ENCODE measurements at places on chromosomes 12 and 14. TPM values are rescaled to one million over a fixed set of nuclear protein-coding genes. Genes with fewer than 3 reads are reported as not detected.

DNA sequence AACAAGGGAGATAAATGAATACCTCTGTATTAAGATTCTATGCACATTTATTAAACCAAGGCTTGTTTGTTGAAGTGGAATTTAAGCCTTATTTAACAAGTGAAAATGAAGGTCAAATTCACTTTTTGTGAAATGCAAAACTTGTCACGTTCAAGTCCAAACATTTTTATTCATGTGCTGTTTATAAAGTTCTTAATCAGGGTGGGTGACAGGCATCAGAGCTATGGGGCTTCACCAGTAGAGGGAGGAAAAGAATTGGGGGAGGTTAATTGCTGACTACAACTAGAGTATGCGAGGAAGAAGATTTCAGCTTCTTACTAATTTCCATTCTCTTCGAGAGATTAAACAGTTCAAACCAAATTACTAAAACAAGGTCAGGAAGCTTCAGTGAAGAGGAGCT lies 9.7 kb downstream of the MOK start:
- no peak for DNase-seq

GRCh38 chr12:53803194-53803593 lies 51.4 kb upstream of the CISTR start:
- no peak for DNase-seq

DNA sequence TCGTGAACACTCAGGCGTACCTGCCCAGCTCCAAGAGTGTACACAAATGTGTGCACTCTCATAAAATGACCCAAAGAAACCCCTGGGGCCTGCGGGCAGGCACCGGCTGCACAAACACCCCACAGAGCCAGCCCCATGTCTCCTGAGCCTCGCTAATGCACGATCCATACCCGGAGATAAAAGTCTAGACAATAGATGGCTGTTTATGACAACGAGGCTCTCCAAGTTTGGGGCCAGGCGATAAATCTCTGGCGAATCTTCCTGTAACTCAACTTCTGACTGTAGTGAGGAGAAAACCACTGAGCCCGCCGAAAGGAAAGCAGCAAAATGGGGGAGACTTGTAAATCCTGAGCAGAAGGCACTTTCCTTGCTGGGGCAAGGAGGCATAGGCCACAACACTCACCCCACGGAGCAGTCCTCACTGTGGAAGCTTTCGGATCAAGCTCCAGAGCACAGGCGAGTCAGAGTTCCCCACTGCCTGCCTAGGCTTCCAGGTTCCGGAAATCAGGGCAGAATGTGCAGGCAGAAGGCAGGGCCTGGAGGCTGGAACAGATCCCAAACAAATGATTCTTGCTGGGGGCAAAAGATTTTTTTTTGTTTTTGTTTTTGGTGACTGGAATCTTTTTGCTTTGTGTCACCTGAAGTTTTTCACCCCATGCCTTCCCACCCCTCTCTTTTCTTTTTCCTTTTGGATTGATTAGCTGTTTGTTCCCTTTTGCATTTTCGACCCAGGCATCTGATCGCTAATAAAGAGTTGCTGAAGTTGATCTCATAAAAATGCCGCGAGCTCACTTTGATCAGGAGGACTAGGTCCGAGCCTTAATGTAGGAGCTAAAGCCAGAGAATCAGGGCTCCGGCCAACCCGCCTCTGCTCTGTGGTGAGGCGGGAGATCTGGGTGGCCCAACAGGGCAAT lies 4.5 kb upstream of the HOXC11 start:
- no peak for DNase-seq

Gene LRFN5
- total RNA-seq = 12.6 TPM

DNA sequence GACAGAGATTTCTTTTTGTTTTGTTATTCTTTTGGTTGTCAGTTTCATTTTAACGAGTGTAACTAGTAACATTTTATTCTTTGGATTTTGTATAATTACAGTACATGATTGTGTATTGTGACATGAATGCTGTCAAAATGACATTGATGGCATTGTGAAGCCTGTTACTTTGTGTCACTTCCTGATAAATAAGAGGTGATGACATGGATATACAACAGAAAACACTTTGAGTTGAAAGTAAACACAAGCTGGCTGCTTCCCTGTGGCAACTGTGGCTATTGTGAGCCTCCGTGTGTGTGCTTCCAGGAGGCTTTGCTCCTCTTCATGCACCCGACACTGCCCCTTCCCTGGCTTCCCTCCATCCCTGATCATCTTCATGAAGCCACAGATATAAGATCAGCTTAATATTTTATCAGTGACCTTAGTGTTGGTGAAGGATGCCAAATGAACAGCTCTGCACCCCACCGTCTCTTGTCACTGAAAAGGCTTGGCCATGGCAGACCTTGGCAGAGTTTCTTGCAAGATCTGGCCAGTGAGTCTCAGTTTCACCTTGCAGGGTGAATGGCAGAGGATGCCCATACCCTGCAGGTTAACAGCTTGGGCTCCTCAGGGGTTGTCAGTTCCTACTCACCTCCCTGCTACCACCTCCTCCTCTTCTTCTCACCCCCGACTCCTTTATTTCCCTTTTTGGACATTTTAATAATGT lies 191.9 kb downstream of the EPS8 start:
- DNase-seq = no peak

- DNase-seq = no peak
Observed at GRCh38 chr12:129193263-129193871, 340.1 kb downstream of the GLT1D1 start.

GRCh38 chr14:87989956-87990299 lies 3.1 kb downstream of the GALC start:
- no peak for DNase-seq

DNA sequence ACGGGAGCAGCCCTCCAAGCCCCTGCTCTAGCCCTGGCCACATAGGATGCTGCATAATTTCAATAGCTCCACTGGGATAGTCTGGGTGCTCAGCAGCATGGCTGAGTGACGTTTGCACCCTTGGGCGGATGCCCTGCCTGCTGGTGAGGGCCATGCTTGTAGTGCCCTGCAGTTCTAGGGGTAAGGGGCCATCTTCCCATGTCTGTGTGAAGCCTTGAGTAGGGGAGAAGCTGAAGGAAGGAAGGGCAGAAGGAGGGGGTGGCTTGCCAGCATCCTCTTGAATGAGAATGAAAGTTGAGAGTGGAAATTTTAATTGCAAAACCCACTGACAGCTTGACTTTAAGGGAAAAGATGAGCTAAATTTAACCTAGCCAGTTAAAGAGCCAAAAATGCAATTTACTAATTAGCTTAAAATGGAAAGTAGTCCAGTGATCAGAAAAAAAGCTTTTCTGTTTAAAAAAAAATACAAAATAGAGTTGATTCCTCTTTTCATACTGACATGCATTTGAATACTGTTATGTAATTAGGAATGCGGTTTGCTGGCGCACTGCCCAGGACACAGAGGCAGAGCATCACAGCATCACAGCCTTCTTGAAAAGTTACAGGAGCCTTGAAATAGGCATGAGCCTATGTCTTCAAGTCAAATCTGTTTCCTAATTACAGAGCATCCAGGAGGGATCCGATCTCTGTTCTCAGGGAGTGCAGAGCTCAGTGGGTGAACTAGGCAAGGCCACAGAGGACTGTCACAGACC lies 18.5 kb upstream of the EML1 start:
- DNase-seq = peak; percentile 79

DNA sequence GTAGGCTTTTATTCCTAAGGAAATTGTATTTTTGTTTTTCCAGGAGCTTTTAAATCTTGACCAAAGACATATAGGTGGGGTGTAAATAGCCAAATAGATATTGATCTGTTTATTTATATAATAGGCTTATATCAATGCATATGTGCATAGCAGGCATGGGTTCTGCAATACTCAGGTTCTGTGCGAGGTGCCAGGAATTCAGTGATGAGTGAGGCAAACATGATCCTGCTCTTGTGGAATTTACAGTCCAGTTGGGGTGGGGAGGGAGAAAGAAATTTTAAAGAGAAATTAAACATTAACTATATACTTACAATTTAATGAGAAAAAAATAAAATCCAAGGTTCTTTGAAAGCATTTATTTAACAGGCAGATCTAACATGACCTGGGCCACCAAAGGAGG lies 160.3 kb upstream of the HIF1A start:
- DNase-seq = no peak

GRCh38 chr12:94289461-94290312 lies 141.3 kb downstream of the PLXNC1 start:
- DNase-seq = peak; percentile 69

Gene C14orf132
- total RNA-seq = 21.7 TPM

DNA sequence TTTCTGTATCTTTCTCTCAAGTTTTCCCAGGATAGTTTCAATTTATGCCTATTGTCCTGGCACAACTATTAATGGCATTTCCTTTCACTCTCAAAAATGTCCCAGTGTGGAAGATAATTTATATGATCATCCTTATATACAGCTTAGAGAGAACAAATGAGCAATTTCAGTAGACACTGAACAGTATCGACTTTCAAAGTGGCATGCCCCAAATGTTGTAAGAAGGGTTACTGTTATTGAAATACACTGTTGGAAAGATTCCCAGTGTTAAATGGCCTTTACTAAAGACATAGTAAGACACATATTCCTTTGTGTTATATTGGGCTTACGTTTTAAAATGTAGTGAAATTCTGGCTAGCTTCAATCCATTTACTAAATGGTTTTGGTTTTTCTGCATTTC lies 202.3 kb upstream of the CDKN3 start:
- DNase-seq = peak; percentile 81
